ENCODE measurements at places on chromosomes 2 and 18.
A peak's percentile ranks its signal among the peaks of the same experiment; 100 is the strongest.

DNA sequence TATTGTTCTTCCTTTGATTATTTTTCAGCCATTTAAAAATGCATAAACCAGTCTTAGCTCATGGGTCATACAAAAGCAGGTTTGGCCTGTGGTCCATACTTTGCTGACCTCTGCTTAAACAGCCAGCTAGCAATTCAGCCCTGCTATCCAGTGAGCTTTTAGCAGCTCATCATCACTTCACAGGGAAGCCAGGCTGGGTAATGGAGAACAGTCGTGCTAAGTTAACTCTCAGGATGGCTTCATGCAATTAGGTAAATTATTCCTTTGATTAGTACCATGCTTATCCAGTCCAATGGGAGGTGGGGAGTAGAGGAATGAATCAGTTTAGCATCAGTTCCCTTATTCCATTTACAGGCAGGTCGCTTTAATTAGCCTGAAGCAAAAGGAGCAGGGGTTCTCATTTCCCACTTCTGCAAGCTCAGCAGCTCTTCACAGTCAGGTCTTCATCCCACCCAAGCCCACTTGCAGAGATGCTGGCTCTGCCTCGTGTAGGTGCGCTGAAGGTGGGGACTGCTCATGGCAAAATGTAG, 109.8 kb upstream of the ALPP start:
- DNase-seq: no peak

GRCh38 chr2:241959751-241960269, 90.3 kb downstream of the RTP5 start:
- DNase-seq: no peak

- no peak for DNase-seq
Measured at GRCh38 chr2:98127229-98127989, 40.4 kb downstream of the VWA3B start.

- DNase-seq: peak; percentile 93
Measured at GRCh38 chr2:16664052-16664731, 1.4 kb downstream of the CYRIA start.

DNA sequence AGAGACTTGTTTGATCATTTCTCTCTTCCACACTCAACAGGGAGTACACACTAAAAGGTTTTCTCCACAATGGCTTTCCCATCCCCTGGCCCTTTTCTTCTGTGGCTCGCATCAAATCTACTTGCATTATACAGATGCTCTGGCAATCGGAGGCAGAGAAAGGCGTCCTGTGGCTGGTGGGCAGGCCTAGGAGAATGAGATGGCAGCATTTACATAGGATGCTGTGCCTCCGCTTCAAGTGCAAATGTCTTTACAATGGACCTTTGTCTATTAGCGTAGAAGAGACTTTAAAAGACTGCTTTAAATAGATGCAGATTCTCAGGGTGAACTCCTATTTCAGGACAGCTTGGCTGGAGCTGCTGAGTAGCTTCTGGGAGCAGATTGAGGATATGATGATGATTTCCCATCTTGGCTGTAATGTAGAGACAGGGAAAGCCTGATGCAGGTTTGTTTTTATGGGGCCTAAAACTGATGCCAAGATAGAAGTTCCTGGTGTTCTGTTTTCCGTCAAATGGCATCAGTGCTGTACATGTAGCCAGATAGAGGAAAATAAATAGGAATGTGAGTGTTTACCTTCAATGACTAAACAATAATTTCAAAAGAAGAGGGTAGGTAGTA, 423.4 kb downstream of the RND3 start:
- DNase-seq: peak; percentile 18

- DNase-seq: no peak
Measured at GRCh38 chr2:164948540-164948939, 6.8 kb downstream of the SLC38A11 start.
